ENCODE measurements at places on chromosomes 13 and 19. TPM values are rescaled to one million over a fixed set of nuclear protein-coding genes. Genes with fewer than 3 reads are reported as not detected.

GRCh38 chr13:33487575-33488243 lies 202.2 kb upstream of the STARD13 start:
- DNase-seq = no peak
- H3K4me1 ChIP-seq = no peaks in the 10 kb centered on the region
- H3K4me3 ChIP-seq = no peak overlapping the region
- H3K36me3 ChIP-seq = no peaks in the 10 kb centered on the region
- peaks cover 1% of the 10 kb centered on the region for H3K27me3 ChIP-seq
- H3K27ac ChIP-seq = no peak overlapping the region

GRCh38 chr13:35687336-35687735 lies 210.8 kb upstream of the MAB21L1 start:
- H3K27ac ChIP-seq = no peak overlapping the region
- H3K27me3 ChIP-seq = no peaks in the 10 kb centered on the region
- no peak for DNase-seq
- no peaks in the 10 kb centered on the region for H3K4me1 ChIP-seq
- H3K4me3 ChIP-seq = no peak overlapping the region
- H3K36me3 ChIP-seq = no peaks in the 10 kb centered on the region

SIGLECL1 gene
- total RNA-seq = not detected

CCDC70 gene
- total RNA-seq = not detected

DNA sequence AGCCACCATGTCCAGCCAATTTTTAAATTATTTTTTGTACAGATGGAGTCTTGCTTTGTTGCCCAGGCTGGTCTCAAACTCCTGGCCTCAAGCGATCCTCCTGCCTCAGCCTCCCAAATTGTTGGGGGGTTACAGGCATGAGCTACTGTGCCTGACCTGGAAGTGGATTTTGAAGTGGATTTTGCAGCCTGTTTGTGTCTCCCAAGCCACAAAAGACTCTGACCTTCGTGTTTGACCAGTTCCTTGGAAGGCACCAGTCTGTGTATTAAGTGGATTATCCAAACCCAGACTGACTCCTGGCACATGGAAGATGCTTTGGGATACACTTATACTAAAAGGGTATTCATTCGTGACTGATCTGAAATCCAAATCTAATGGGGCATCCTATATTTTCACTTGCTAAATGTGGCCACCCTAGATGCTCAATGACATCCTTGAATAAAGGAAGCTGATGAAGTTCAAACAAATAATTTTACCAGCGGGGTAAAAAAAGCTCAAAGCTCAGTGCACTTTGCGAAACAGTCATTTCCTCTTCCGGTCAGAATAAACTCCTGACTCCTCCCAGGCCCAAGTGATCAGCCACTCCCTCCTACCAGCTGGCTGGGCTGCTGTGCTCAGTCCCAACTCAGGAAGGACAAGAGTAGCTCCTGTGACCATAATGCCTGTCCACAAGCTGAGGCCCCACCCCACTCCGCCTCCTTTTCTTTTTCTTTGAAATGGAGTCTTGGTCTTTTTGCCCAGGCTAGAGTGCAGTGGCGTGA lies 32.6 kb upstream of the GATAD2A start:
- no peak for DNase-seq
- peak overlapping the region; percentile 94 for H3K27ac ChIP-seq
- H3K4me3 ChIP-seq = peak overlapping the region; percentile 69
- peaks cover 12% of the 10 kb centered on the region for H3K4me1 ChIP-seq
- no peaks in the 10 kb centered on the region for H3K36me3 ChIP-seq

DNA sequence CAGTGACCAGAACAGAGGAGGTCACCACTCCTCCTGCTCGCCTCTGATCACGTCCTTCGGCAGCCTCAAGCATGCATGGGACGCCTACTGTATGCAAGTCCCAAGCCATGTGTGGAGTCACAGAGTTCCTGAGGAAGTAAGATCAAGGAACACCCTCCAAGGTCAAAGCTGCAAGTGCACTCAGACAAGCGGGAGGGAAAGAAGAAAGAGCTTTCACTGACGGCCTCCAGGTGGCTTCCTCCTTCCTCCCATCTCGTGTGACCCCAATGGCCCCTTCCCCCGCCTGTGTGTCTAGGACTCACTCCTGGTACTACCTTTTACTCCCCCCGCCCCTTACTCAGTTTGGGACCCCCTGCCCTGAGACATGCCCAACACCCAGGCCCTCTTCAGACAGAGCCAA lies 6.1 kb downstream of the HAUS8 start:
- peaks cover 33% of the 10 kb centered on the region for H3K36me3 ChIP-seq
- H3K27me3 ChIP-seq = no peaks in the 10 kb centered on the region
- H3K4me3 ChIP-seq = no peak overlapping the region
- H3K4me1 ChIP-seq = peaks cover 57% of the 10 kb centered on the region

DNA sequence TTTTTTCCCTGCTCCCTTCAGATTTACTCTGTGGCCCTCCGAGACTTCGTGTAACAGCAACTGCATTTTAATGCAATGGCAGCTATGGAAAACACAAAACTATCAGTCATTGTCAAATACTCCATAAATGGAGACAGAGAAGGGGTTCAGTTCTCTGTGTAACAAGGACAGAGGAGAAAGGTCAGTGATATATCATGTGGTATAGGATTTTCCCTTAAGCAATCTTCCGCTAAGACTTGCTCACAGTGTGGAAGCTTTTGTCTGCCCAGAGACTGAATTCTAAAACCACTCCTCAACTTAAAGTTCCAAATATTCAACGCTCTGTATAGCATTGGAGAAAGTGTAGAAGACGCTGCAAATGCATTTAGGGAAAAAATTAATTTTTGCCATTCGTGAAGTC lies 111.3 kb upstream of the EDNRB start:
- no peak overlapping the region for H3K27ac ChIP-seq
- H3K4me1 ChIP-seq = no peaks in the 10 kb centered on the region
- H3K36me3 ChIP-seq = no peaks in the 10 kb centered on the region
- no peak overlapping the region for H3K4me3 ChIP-seq
- DNase-seq = no peak

DNA sequence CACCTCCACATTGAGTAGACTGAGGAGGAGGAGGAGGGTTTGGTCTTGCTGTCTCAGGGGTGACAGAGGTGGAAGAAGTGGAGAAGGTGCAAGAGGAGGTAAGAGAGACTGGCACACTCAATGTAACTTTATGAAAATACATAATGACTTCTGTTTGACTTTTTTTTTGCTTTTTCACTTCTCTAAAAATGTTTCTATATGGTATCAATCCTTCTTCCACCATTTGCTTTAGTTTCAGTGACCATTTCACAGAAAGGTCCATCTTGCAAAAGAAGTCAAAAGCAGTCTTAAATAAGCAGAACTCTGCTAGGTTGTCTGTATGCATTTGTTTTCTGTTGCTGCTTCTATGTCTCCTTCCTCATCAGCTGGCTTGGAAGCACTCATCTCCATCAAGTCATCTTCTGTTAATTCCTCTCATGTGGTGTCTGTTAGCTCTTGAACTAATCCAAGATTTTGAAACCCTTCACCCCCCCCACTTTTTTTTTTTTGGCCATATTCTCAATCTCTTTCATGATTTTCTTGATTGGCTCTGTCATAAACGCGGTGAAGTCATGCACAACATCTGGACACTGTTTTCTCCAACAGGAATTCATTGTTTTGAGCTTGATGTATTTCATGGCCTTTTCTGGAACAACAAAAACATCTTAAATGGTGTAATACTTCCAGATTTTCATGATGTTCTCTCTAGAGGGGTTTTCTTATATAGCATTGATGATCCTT lies 80.8 kb downstream of the KL start:
- peaks cover 2% of the 10 kb centered on the region for H3K27me3 ChIP-seq
- peaks cover 5% of the 10 kb centered on the region for H3K4me1 ChIP-seq
- no peak overlapping the region for H3K27ac ChIP-seq
- no peaks in the 10 kb centered on the region for H3K36me3 ChIP-seq

DNA sequence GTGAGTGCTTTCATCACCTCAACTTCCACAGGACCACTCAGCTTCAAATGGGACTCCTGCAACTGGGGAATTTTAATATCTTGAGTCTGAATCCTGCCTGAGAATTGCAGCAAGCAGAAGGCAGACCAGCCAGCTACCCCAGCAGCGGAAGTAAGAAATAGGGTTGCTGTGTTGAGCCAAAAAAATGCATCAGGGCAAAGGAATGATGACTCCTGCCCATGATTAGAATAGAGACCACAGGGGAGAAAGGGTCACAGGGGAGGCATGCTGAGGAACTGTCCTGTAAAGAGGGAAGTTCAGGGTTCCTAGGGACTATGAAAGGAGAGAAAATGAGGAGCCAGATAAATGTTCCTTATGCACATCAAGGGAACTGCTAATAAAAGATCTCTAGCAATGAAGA lies 370.2 kb downstream of the KCTD12 start:
- no peak overlapping the region for H3K27ac ChIP-seq
- H3K4me3 ChIP-seq = no peak overlapping the region
- no peaks in the 10 kb centered on the region for H3K36me3 ChIP-seq
- DNase-seq = no peak
- H3K27me3 ChIP-seq = peaks cover 4% of the 10 kb centered on the region

DNA sequence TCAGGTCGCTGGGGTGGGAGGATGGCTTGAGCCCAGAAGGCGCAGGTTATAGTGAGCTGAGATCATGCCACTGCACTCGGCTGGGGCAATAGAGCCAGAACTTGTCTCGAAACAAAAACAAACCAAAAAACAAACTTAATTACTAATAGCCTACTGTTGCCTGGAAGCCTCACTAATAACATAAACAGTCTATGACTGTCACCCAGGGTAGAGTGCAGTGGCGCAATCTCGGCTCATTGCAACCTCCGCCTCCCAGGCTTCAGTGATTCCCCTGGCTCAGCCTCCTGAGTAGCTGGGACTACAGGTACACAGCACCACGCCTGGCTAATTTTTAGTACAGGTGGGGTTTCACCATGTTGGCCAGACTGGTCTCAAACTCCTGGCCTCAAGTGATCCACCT lies 18.0 kb downstream of the CATSPERD start:
- no peaks in the 10 kb centered on the region for H3K4me1 ChIP-seq
- no peak overlapping the region for H3K4me3 ChIP-seq
- H3K27me3 ChIP-seq = peaks cover 4% of the 10 kb centered on the region

RPS15 gene
- total RNA-seq = 2,029 TPM

GRCh38 chr19:18339723-18340122 lies 675 bp upstream of the PGPEP1 start:
- H3K4me3 ChIP-seq = peak overlapping the region; percentile 80
- peaks cover 14% of the 10 kb centered on the region for H3K36me3 ChIP-seq
- H3K27me3 ChIP-seq = peaks cover 6% of the 10 kb centered on the region
- peaks cover 13% of the 10 kb centered on the region for H3K4me1 ChIP-seq

EDNRB gene
- not detected for total RNA-seq

GRCh38 chr19:43776286-43776685 lies 4.5 kb downstream of the KCNN4 start:
- no peaks in the 10 kb centered on the region for H3K27me3 ChIP-seq
- no peak for DNase-seq
- H3K27ac ChIP-seq = peak overlapping the region; percentile 94
- H3K4me3 ChIP-seq = peak overlapping the region; percentile 88
- H3K36me3 ChIP-seq = peaks cover 71% of the 10 kb centered on the region

GRCh38 chr19:15683411-15683810 lies 10.5 kb downstream of the CYP4F12 start:
- no peaks in the 10 kb centered on the region for H3K36me3 ChIP-seq
- no peak overlapping the region for H3K4me3 ChIP-seq
- peaks cover 24% of the 10 kb centered on the region for H3K27me3 ChIP-seq
- H3K4me1 ChIP-seq = no peaks in the 10 kb centered on the region

- H3K27me3 ChIP-seq = no peaks in the 10 kb centered on the region
- no peak for DNase-seq
- H3K4me1 ChIP-seq = peaks cover 52% of the 10 kb centered on the region
These were observed 6.9 kb downstream of the PEAK3 start for GRCh38 chr19:2274931-2275535.

DNA sequence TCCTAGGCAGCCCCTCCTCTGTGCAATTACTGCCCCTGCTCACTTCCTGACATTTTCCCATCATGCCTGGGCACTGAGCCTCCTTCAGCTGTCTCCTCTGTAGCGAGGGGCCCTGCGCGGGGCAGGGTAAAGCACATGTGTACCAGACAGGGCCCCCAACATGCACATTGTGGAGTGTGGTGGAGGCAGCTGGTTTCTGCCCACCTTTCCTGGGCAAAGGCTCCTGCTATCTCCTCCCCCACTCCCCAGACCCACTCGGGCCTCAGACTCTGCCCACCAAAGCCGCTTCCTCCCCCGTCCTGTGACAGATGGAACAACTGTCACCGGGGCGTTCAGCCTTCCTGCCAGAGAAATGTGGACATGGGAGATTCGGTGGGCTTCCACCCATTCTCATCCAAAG lies 2.9 kb upstream of the KPTN start:
- peaks cover 40% of the 10 kb centered on the region for H3K36me3 ChIP-seq
- DNase-seq = no peak

DNA sequence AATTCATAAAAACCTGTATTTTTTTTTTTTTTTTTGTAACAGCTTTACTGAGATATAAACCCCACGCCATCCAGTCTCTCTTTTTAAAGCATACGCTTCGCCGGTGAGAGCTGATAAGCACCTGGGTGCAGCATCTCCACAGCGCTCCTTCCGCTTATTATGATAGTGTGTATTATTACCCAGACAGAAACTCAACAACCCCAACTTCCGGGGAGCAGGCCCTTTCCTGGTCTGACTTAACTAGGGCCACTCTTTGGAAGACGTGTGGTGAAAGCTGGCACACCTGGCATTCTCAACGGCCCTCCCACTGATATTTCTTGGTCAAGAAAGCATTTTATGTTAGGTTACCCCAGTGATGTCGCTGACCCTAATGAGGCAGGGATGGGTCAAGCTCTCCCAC lies 51.4 kb upstream of the SLC15A1 start:
- no peaks in the 10 kb centered on the region for H3K4me1 ChIP-seq
- H3K27me3 ChIP-seq = no peaks in the 10 kb centered on the region
- peaks cover 42% of the 10 kb centered on the region for H3K36me3 ChIP-seq
- no peak overlapping the region for H3K27ac ChIP-seq
- no peak overlapping the region for H3K4me3 ChIP-seq

- peak within 1 kb of the TSS; percentile 93 for H3K4me3 ChIP-seq
- peak; percentile 40 for DNase-seq
- peaks cover 19% of the 10 kb centered on the region for H3K27me3 ChIP-seq
- H3K36me3 ChIP-seq = peaks cover 2% of the 10 kb centered on the region
These were observed at the start of gene IL17D for GRCh38 chr13:20702915-20703779. TSS of gene IL17D (plus strand) at chr13:20703699. CDS start at chr13:20704002, 303 bp downstream.

GRCh38 chr13:40192452-40192851 lies 474.0 kb downstream of the FOXO1 start:
- no peak for DNase-seq
- no peaks in the 10 kb centered on the region for H3K36me3 ChIP-seq
- no peak overlapping the region for H3K27ac ChIP-seq
- H3K4me3 ChIP-seq = no peak overlapping the region
- H3K27me3 ChIP-seq = no peaks in the 10 kb centered on the region

GRCh38 chr13:72932250-72932649 lies 126.6 kb upstream of the KLF5 start:
- H3K4me3 ChIP-seq = no peak overlapping the region
- H3K27ac ChIP-seq = no peak overlapping the region
- H3K4me1 ChIP-seq = no peaks in the 10 kb centered on the region
- H3K36me3 ChIP-seq = peaks cover 57% of the 10 kb centered on the region

DNA sequence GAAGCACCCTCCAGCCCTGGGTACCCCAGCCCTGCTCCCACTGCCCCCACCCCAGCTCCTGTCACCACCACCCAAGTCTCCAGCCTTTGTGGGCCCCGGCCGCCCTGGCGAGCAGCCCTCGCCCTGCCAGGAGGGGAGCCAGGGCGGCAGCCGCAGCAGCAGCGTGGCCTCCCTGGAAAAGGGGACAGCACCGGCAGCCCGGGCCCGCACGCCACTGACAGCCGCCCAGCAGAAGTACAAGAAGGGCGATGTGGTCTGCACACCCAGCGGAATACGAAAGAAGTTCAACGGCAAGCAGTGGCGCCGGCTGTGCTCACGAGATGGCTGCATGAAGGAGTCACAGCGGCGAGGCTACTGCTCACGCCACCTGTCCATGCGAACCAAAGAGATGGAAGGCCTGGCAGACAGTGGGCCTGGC lies 3.9 kb downstream of the CIC start:
- no peak for DNase-seq
- no peaks in the 10 kb centered on the region for H3K27me3 ChIP-seq
- no peak overlapping the region for H3K27ac ChIP-seq

- H3K4me1 ChIP-seq = peaks cover 95% of the 10 kb centered on the region
- H3K27me3 ChIP-seq = no peaks in the 10 kb centered on the region
- peak overlapping the region; percentile 94 for H3K27ac ChIP-seq
These were observed 50.7 kb upstream of the GPR183 start for GRCh38 chr13:99357941-99358340.
